ENCODE measurements at places on chromosomes 3 and 15. TPM values are rescaled to one million over a fixed set of nuclear protein-coding genes. Genes with fewer than 3 reads are reported as not detected.

DNA sequence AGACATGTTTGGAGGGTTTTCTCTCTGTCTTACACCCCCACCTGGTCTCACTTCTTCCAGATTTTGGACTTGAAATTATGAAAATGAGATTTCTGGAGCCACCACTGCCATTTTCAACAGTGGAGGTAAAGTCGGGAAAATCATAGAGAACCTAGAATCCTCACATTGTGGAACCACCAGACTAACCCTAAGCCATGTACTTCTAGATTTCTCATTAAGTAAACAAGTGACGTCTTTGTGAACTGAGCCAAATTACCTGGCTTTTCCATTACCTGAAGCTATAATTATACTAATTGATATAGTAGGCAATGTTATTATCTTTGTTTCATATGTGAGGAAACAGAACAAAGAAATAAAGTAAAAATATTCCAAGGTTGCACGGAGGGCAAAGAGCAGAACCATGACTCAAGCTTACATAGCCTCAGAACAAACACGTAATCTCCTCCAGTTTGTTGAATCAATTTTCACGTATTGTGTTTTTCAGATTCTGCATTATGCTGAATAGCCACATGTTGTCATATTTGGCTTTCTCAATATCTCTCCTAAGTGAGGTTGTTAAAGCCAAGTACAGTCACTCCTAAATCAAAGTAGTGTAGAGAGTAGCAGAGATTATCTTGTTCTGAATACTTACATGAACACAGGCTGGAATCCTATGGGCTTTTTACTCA is 101.3 kb upstream of the CMC1 start:
- DNase-seq = no peak

Gene RBMS3
- total RNA-seq = 66.7 TPM

DNA sequence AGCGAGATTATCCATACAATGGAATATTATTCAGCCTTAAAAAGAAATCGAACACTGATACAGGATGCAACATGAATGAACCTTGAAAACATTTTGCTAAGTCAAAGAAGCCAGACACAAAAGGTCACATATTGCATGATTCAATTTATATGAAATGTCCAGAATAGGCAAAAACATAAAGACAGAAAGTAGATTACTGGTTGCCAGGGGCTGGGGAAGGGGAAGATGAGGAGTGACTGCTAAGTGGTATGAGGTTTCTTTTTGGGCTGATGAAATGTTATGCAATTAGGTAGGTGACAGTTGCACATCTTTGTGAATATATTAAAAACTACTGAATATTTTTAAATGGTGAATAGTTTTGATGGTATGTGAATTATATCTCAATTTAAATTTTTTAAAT is 38.3 kb downstream of the LRRFIP2 start:
- no peak for DNase-seq

- DNase-seq = no peak
These were observed 1.2 kb upstream of the SLC22A13 start for GRCh38 chr3:38264353-38264771.

DNA sequence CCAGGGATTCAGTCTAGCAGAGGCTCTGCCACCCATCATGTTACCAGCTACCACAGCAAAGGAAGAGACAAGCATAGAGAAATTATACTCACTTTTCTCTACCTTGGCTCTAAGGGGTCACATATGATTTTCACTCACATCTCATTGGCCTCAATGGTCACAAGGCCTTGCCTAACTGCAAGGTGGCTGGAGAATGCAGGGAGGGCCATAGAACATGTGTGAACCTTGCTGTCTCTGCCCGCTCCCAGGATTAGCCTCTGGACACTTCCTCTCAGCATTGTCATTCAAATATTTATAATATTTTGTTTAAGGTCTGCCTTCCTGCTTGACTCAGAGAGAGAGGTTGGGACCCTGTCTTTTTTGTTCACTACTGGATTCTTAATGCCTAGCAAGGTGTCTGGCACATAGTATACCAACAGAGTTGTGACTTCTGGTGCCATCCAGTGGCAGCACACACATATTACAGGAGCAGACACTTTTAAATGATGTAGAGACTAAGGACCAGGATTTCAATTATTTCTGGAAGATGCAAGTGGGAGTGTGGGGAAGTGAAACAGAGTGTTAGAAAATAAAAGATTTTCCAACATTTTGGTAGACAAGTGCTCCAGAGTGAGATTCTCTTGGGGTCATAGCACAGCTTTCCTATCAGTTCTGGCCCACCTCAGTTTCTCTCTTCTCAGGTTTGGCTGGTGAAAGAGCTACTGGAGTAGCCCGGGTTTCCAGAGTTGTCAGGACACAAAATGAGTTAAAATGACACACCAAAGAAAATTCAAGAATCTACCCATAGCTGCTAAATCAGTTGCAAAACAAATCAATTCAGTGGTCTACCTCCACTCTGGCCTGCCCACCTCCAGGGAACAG is 119.0 kb upstream of the RASGRP1 start:
- no peak for DNase-seq

DNA sequence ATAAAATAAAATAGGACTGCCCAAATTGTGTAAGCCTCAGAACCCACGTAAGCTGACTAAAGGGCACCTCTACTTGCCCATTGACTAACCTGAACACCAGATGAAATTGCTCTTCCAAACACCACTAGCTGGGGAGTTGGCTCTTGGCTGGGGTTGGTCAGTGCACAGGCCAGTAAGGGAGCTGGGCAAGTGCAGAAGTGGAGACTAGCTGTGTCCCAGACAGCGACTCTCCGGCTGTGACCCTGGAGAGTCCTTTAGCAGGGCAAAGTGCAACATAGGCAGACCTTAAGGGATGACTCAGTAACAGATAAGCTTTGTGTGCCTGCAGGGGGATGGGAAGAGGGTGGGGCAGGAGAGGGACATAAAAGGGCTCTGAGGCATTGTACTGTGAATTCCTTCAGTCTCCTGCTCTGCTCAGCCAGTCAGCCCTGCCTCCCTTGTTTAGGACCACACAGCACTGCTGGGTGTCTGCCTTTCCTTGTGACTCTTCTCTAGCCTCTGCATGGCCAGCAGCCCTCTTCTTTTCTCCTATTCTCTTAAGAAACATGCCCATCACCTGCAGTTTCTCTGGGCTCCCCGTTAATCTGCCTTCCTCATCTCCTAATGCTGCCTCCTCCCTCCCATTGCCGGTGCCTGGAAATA is 13.2 kb downstream of the NR1I2 start:
- no peak for DNase-seq

GRCh38 chr15:67783303-67783702 is 42.0 kb upstream of the SKOR1 start:
- DNase-seq = no peak

All from right cardiac atrium (tissue), 5 donors.